ENCODE measurements at places on chromosomes 11 and 22.
A peak's percentile ranks its signal among the peaks of the same experiment; 100 is the strongest.

- DNase-seq, result no peak
Observed at GRCh38 chr22:19957445-19957844, 15.8 kb upstream of the TXNRD2 start.

- no peak for DNase-seq
Observed at GRCh38 chr11:111450480-111451320, 61.5 kb downstream of the BTG4 start.

- DNase-seq, result no peak
Observed at GRCh38 chr11:126731576-126732142, 268.9 kb downstream of the KIRREL3 start.

DNA sequence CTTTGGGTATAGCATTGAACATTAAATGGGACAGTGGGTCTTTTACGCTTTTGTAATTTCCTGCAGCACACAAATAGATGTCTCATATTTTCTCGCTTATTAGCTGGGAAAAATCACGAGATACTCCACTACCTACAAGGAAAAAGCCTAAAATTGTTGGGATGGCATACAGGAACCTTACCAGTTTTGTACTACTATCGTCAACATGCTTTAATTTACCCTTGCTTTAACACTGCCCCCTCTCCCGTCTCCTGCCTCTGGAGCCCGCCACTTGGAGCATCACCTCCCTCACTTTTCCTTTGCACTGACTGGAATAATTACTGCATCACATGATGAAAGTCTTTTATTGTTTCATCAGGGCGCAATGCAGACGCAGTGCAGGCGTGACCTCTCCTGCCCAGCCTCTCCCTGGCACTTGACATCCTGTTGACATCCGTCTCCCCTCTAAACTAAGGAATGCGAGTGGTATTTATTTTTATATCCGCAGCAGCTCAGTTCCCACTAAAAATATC, 1.0 kb upstream of the FNBP4 start:
- no peak for DNase-seq

- no peak for DNase-seq
Observed at GRCh38 chr11:93689240-93689639, 27.8 kb downstream of the CEP295 start.

DNA sequence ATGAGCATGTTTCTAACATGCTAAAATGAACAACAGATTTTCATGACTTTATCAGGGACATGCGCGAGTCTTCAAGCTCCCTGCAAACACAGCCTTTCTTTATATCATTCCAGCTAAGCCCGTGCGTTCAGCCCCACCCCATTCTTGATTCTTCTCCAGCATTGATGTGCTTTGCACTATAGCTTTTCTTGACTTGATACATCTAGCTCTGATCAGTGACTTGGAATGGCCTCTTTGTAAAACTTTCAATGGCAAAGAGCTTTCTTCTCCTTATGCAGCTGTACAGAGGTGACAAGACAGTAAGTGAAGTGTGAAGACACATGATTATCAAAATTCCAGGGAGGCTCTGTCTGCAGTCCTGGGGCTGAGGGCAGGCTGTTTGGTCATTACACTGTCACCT, 561.0 kb downstream of the OPCML start:
- DNase-seq, result no peak

- no peak for DNase-seq
Observed at GRCh38 chr22:32327066-32327465, 30.6 kb upstream of the RFPL3 start.

GRCh38 chr11:76808171-76808570, 25.0 kb downstream of the TSKU start:
- DNase-seq, result no peak

GRCh38 chr11:77779935-77780334, 40.6 kb downstream of the RSF1 start:
- DNase-seq, result no peak

- DNase-seq, result no peak
Observed at GRCh38 chr22:31173386-31174145, 13.6 kb downstream of the RNF185 start.

DNA sequence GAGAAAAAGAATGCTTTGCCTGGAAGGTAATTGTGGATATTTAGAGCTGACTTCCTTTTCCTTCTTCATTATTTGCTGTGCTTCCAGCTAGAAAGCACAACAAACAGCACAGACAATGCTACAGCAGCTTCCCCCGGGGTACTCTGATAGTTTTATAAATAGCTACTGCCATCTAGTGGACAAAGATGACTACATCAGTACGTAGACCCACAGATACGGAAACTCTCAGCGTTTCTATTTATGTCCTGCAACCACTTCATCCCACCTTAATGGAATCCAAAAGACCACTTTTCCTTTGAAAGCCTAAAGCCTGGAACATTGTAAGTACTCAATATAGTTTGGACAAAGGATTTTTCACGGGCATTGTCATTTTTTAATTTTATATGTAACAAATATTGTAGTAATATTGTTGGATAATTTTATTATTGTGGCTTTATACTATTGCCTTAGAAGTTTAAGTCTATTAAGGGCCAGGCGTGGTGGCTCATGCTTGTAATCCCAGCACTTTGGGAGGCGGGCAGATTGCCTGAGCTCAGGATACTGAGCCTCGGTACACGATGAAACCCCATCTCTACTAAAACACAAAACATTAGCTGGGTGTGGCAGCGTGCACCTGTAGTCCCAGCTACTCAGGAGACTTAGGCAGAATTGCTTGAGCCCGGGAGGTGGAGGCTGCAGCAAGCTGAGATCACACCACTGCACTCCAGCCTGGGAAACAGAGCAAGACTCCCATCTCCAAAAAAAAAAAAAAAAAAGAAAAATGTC, 7.5 kb downstream of the HSPA8 start:
- no peak for DNase-seq

DNA sequence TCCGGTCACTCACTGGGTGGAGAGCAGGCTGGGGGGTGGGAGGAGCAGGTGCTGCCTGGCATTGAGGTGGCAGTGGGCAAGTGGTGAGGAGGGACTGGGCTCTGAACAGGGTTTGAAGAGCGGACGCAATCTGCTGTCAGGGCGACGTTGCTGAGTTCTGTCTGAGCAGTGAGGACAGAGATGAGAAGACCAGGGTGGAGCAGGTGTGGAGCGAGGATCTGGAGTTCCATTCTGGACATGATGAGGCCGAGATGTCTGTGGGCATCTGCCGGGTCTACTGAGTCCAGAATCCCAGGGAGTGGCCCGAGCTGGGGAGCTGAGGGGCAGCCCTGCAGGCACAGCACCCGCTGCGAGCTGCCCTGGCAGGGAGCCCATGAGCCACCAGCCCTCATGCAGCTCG, 2.2 kb upstream of the MOV10L1 start:
- no peak for DNase-seq

DNA sequence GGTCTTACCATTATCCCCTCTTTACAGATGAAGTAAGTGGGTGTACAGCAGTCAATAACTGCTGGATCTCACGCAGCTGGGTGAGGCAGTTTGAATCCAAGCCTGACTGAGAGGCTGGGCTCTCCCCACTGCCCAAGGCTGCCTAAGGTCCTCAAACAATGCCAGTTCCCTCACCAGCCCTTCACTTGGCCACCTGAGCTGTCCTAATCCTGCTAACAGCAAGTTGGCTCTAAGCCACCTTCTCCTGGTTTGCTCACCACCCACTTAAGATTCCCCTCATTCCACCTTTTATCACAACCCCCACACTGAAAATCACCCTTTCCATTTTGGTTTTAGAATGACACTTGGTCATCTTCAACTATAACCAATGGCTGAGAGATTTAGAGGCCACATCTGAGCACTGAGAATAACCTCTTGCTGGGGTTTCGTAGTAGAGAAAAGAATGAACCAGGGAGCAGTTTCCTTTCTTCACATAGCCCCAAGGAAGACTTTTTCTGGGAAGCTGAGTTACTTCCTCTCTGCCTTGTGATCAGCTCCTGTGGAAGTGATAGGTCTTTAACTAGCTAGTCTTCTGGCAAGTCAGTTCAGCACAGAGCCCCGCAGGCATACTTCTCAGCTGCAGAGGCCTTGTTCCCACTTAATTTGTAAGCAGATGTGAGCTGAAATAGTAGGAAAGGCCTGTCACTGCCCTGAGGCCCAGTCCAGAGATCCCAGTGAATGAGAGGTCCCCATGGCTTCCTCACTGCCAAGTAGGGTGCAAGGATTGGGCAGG, 57.8 kb upstream of the TTC12 start:
- no peak for DNase-seq

DNA sequence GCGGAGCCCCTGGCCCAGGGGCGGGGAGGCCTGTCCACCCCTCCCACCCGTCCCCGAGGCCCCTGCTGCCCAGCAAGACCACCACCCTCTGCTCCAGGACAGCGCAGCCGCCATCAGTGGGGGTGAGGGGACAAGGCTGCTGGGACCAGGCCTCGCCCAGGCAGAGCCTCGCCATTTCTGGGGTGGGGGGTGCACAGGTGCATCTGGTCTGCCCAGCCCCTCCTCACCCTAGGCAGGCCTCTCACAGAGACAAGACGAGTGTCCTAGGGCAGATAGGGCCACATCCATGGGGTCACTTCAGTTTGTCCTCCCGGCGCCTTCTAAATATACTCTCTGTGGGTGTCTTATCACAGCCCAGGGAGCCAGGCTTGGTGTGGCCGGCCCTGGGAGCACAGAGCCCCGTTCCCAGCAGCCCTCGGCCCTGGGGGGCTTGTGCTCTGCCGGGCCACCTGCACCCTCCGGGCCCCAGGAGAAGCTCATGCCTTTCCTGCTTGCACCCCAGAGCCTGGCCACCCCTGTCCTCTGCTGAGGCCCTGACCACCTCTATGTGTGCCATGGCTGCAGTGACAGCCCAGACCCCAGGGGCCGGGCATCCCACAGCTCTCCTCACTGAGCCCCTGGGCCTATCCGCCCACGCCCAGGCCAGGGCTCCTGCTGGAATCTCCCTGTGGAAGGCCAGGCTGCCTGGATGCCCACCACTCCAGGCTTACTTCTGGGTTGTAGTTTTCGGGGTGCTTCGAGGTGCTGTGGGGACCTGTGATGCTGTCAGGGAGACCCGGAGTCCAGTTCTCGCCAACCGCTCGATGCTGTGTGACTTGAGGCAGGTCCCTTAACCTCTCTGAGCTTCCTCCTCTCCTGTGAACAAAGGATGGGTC, 70.8 kb downstream of the KCNQ1 start:
- no peak for DNase-seq

DNA sequence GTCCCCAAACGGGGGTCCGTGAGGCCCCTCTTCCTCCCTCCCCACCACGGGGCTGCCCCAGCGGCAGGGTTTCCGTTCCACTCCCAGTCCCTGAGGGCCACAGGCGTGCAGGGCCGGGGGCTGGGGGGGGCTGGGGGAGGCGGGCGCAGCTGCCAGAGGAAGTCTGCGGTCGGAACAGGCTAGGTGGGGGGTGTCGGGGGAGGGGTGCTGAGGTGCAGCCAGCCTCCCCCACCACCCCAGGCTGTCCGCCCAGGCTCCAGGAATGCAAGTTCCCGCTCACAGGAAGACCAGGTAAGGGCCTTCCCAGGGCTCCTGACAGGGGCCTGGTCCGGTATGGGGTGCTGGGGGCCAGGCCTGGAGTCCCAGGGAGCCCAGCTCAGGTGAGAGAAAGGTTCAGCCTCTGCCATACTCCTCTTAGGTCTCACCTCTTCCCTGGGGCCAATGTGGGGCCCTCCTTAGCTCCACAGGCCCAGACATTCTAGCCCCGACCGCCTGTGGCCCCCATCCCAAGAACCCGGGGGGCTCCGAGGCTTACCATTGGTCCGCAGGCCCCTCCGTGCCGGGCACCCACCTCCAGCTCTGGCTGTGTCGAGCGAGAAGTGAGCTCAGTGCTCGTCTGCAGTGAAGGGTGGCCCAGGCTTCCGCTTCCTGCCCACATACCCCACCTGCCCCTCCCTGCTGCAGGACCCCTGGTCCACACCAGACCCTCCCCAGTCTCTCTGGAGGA, at the start of gene PTPRCAP:
TSS of gene PTPRCAP (minus strand) at position 601 of the 727 bp plus-strand sequence. CDS start at position 538, 63 bp downstream.
- peak; percentile 57 for DNase-seq

GRCh38 chr22:29713156-29713727, 6.6 kb upstream of the CABP7 start:
- DNase-seq, result no peak

GRCh38 chr11:73902303-73902702, 25.5 kb downstream of the PAAF1 start:
- DNase-seq, result no peak

DNA sequence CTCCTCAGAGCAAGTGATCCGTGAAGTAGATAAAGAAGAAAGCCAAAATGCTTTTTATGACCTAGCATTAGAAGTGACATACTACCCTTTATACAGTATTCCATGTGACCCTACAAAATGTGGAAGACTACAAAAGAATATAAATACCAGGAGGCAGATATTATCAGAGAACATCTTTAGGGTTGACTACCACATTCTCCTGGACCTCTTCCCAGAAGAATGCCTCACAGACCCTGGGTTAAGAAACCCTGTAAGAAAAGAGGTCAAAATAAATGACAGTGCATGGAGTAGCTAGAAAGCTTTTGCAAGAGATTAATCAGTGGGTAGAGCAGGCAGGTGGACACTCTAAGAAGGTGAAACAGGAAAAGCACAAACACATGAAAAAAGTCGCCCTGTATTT, 69.2 kb downstream of the FANCF start:
- no peak for DNase-seq

DNA sequence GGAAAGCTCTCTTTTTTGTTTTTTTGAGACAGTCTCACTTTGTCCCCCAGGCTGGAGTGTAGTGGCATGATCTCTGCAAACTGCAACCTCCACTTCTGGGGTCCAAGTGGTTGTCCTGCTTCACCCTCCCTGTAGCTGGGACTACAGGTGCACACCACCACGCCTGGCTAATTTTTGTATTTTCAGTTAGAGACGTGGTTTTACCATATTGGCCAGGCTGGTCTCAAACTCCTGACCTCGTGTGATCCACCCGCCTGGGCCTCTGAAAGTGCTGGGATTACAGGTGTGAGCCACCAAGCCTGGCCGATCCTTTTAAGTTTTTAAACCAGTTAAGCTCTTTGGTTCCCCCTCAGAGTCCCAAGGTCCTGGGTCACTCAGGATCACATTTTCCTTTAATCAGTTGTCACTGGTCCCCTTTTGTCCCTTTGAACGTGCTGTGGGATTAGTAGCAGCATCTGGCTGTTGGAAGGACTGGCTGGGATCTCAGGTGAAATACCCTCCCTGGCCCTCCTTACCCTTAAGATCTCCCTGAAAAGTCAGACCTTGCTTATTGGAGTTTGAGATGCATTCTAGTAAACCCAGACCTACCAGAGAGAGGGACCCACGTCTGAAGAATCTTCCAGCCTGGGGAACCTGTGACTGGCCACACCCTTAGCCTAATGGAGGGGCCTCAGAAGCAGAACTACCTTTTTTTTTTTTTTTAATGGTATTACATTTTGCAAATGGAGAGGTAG, 8.1 kb downstream of the MALAT1 start:
- DNase-seq, result no peak

- no peak for DNase-seq
Observed at GRCh38 chr22:31127181-31127772, 4.5 kb downstream of the INPP5J start.

DNA sequence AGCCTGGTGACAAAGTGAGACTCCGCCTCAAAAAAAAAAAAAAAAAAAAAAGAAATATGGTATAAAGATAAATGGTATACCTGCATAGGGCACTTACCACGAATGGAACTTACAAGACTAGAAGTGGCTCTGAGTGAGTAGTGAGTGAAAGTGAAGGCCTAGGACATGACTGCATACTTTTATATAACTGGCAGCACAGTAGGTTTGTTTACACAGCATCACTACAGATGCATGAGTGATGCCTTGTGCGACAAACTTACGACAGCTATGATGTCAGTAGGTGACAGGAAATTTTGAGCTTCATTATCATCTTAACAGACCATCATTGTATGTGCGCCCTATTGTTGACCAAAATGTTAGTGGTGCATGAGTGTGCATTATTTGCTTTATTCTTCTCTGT, 17.7 kb downstream of the XRCC6 start:
- no peak for DNase-seq

Data from stimulated activated CD8-positive, alpha-beta memory T cell treated with anti-CD3 and anti-CD28 coated beads, Interleukin-7, amount 100 ng/mL, for 4 hours (primary cell).